ENCODE measurements at places on chromosomes 6 and 20.

DNA sequence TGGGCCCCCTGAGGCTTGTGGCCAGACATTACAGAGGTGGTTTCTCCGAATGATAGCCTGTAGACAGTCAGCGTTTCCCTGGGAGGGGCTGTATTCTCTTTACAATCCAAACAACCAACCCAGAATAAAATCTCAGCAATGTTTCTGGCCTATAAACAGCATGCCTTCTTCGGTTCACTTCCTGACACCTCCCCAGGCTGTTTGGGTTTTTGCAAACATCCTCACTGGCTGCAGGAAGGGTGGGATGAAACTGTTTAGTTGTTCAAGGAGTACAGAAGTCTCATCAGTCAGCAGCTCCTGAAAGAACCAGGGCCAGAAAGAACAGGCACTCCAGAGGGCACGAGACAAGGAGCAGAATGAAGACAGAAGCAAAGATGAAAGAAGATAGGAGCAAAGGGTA, 350.0 kb downstream of the QKI start:
- no peak for DNase-seq

DNA sequence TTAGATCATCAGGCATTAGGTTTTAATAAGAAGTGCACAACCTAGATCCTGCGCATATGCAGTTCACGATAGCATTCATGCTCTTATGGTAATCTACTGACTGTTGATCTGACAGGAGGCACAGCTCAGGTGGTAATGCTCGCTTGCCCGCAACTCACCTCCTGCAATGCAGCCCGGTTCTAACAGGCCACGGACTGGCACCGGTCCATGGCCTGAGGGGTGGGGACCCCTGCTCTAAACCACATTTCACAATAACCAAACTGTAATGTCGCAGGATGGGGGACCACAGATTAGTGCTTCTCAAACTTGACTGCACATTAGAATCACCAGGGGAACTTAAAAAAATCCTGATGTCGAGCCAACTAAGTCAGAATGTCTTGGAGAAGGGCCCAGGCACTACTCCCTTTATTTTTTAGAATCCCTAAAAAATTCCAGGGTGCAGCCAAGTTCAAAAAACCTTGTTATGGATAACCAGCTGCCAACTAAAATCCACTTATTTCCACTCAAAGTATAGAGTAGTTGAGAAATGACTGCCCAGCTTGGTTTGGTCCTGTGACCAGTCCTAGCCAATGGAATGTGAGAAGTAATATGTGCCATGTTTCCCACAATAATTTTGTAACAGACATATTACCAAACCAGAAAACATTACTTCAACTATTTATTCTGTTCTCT, 3.1 kb downstream of the SHPRH start:
- DNase-seq: no peak

DNA sequence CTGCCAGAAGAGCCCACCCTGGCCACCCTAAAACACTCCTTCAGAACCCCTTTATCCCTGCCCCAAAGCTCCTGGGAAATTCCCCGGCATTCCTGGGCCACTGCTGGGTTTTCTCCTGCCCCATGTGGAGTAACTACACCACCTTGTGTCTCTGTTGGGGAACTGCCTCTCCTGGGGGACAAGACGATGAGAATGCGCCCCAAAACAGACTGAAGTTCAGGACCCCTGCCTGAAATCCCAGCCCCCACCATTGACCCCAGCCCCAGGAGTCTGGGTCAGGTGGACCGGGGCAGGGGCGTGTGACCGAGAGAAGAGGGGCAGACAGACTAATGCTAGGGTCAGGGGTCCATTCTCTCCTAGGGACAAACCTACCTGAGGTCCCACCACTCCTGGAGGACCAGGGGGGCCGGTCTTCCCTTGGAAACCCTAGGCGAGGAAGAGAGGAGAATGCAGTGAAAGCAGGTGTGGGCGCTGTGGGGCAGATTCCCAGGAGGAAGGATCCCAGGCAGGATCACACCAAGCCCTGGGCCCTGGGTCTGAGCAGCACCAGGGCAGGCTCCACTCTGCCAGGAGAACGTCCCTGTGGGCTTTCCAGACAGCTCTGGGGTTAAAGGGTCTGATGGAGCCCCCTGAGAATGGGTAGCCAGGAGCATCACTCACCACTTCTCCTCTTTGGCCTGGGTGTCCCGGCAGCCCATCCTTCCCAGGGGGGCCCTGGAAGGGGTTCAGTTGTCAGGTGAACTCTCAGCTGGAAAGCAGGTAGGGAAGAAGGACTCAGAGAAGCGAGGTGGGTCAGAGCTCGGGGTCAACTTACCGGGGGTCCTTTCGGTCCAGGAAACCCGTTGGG, 19.4 kb downstream of the COL11A2 start:
- DNase-seq: no peak

GRCh38 chr6:167668019-167668753, 158.5 kb upstream of the AFDN start:
- DNase-seq: no peak

DNA sequence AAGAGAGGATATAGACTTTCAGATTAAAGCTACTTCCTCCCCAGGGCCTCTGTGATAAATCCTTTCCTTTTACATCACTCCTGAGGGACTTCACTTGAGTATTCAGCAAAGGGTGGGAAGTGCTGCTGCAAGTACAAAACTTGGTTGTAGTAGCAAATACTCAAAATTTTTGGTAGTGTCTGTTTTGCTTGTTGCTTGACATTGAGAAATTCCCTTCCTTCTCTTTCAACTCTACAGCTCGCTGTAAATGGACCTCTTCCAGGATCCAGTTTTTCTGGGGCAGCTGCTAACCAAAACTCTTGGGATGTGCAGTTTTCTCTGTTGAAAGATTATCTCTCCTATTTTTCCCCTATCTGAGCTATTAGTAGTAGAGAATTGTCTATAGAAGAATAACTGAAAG, 472.0 kb downstream of the CD109 start:
- no peak for DNase-seq

GRCh38 chr6:38525888-38526287, 113.8 kb downstream of the BTBD9 start:
- DNase-seq: no peak

DNA sequence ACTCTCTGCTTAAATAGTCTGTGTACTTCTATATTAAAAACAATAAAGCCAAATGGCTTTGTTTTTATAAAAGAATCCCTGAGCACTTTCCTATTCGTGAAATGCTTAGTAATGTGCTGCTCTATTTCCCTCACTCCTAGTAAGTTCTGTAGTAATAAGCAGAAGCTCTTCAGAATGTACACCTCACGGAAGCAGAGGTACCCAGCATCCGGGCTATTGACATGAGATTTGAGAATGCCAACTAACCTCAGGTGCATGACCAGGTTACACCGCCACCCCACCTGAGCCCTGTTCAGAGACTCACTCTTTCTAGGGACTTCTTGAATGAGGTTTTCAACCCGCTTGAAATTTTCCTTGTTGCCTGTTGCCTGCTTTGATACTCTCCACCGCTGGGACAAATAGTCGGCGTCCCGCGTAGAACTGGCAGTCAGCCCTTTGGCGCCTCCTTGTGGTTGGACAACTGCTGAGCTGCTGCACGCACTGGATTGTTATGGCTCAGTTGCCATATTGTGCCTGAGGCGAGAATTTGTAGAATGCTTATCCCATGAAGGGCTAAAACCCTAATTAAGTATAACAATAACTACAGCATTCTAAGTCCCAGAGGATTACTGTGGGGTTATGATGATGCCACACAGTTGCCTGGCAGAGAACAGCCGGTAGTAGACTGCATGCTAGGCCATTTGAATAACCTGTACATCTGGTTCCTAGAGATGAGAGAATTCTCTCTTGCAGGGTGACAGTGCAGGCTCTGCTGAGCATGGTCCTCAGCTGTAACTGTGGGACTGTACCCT, 95.4 kb downstream of the KHDC1L start:
- peak; percentile 51 for DNase-seq

GRCh38 chr20:1273366-1273765, 7.3 kb downstream of the SNPH start:
- no peak for DNase-seq

DNA sequence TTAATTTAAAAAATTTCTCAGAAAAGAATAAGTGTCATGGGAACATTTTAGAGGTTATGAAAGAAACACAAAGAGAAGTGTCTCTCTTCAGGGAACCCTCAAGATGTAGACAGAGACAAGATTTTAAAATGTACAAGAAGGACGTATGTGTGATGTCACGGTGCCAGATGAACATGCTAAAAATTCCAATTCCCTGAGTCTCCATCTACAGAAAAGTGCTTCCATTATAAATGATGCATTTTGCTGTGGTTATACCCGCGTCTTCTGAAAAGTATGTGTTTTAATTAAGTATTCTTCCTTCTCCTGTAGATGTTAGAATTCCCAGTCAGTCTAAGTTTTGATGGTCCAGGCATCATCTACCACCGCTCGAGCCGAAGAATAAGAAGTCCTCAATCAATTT, 489.1 kb downstream of the PREX1 start:
- DNase-seq: no peak

DNA sequence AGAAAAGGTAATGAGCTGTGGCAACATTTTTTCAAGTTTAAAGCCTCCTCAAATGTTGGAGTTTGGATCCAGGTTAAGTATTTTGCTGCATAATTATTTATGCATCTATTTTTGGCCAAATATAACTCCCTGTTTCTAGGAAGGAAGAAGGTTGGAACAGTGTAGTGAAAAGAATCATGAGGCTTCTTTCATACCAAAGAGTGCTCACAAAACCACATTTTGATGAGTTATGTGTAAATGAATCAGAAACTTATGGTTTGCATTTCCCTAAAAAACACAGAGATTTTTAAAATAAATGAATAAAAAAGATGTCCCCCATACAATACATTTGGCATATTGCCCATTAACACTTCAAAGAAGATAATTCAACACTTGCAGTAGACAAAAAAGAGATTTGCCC, 246.9 kb upstream of the PRDM1 start:
- DNase-seq: no peak

GRCh38 chr6:113642001-113642713, 215.0 kb upstream of the MARCKS start:
- DNase-seq: no peak

DNA sequence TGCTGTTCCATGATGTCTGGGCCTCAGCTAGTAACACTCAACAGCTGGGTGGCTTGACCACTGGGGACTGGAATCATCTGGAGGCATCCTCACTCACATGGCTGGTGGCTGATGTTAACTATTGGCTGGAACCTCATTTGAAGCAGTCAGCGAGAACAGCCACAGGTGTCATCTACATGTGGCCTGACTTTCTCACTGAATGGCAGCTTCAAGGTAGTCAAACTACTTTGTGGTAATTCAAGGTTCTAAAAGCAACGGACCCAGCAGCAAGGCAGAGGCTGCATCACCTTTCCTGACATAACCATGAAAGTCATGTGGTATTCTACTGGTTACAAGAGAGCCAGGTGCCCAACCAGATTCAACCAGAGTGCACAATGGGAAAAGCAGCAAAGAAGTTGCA, 115.9 kb upstream of the DST start:
- DNase-seq: no peak

DNA sequence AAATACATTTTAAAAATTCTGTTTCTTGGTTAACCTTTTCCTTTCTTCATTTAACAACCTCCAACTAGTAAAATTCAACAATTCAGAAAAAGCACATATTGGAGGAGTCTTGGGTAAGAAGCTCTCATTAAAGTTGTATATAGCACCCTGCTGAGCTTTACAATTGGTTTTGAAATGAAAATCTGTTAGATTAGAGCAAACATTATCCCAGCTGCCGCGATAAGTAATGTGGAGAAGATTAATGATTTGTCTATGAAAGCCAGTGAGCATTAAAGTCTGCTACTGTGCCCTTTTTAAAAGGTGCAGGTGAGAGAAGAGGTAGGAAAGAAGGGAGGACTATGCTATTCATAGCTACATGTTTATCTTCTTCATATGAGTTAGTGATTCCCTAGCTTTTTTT, 201.5 kb downstream of the ZFAND3 start:
- no peak for DNase-seq

GRCh38 chr6:119979862-119980261, 630.3 kb upstream of the MAN1A1 start:
- DNase-seq: no peak

GRCh38 chr6:107538856-107539387, 49.0 kb downstream of the SOBP start:
- DNase-seq: no peak

GRCh38 chr20:24691901-24692351, 222.5 kb downstream of the SYNDIG1 start:
- no peak for DNase-seq

DNA sequence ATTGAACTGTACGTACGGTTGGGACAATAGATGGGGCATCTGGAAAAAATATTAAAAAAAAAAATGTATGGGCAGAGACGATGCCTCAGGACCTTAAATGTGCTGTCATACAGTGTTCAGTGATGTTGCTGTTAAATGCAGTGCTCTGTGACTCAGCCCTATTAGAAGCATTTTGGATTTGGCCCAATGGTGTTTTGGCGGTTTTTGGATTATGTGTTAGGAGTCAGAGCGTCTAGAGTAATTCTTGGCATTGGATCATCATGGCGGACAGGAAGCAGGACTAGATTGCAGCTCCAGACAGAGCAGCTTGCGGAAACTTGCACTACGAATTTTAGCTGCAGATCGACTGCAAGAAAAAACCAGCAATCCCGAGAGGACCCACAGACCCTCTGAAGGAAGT, 280.0 kb downstream of the SOX4 start:
- DNase-seq: no peak

- DNase-seq: no peak
These were observed 43.1 kb upstream of the NAA20 start for GRCh38 chr20:19973961-19974629.

All from SK-N-DZ (cell line).